ENCODE measurements at places on chromosomes 2 and 18. TPM values are rescaled to one million over a fixed set of nuclear protein-coding genes. Genes with fewer than 3 reads are reported as not detected.

The EPB41L3 gene
- 58.1 TPM for total RNA-seq

The PLCD4 gene
- 1.4 TPM for total RNA-seq

The KLHL14 gene
- total RNA-seq = 0.81 TPM

DNA sequence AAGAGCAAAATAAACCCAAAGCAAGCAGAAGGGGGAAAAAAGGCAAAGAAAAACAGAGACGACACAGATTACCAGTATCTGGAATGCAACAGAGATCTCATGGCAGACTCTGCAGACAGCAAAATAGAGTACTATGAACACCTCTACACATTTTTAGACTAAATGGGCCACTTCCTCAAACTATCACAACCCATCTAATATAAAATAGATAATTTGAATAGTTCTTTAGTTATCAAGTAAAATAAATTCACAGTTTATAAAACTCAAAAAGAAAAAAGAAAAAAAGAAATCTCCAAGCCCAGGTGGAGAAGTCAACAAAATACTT lies 16.6 kb downstream of the SESTD1 start:
- DNase-seq = no peak
- H3K36me3 ChIP-seq = peaks cover 28% of the 10 kb centered on the region
- no peaks in the 10 kb centered on the region for H3K27me3 ChIP-seq

- H3K27me3 ChIP-seq = no peaks in the 10 kb centered on the region
- H3K36me3 ChIP-seq = peaks cover 19% of the 10 kb centered on the region
- no peak overlapping the region for H3K27ac ChIP-seq
- DNase-seq = no peak
Observed at GRCh38 chr2:223853425-223853837, 16.0 kb upstream of the AP1S3 start.

The RASGRP3 gene
- 0.94 TPM for total RNA-seq

- H3K4me1 ChIP-seq = peaks cover 17% of the 10 kb centered on the region
- H3K4me3 ChIP-seq = peak overlapping the region; percentile 62
- H3K36me3 ChIP-seq = no peaks in the 10 kb centered on the region
- H3K27me3 ChIP-seq = no peaks in the 10 kb centered on the region
Observed at GRCh38 chr2:98769784-98770183, 38.9 kb upstream of the MGAT4A start.

DNA sequence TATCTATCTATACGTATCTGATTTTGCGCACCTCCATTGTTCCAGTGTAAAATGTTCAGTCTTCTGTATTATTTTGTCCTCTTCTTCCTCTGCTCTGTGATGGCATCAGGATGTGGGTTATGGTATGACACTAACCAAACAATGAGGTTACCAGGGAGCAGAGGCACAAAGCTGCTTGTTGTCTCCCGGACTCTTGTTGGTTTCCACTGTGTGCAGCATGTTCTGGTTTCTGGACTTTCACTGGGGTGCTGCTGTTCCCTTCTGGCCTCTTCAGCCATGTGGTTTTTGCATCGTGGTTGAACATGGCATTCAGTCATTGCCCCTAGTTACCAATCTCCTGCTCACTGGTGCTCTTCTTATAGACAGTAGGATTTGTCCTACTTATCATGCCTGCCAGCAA lies 665.9 kb downstream of the CBLN2 start:
- H3K27ac ChIP-seq = no peak overlapping the region
- no peak overlapping the region for H3K4me3 ChIP-seq
- no peaks in the 10 kb centered on the region for H3K36me3 ChIP-seq
- H3K4me1 ChIP-seq = no peaks in the 10 kb centered on the region

DNA sequence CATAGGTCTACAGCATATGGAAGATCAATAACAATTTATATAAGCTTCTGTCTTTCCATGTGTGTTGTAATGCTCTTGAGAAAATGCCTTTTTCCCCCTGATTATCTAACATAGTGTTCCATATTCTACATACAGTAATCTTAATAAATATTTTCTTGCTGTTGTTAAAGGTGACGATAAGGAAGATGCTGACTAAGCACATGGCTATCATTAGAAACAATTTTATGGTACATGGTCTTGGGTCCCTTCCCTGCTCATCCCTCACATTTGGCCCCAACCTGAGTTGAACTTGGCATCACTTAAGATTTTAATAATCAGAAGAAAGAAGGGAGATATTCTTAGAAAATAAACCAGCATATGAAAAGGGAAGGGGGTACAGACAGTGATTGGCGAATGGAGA lies 382.1 kb upstream of the CDH20 start:
- no peaks in the 10 kb centered on the region for H3K36me3 ChIP-seq
- no peak for DNase-seq
- no peaks in the 10 kb centered on the region for H3K4me1 ChIP-seq
- H3K27me3 ChIP-seq = no peaks in the 10 kb centered on the region
- H3K4me3 ChIP-seq = no peak overlapping the region

The PLGLB2 gene
- total RNA-seq = 3.4 TPM

DNA sequence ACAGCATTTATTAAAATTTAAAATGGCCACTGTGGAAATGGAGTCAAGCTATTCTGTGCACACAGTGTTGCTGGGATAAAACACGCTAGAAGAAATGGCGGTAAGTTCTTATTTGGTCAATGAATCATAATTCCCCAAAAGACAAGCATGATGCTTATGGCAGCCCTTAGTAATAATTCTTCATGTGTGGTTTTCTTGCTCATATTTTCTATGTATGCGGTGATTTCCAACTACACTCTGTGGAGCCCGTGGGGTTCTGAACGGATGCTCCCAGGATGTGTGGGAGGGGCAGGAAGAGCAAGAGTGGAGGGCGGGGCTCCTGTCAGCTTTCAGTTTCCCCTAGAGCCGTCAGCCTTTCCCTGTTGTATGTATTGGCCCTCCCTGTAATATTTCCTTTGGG lies 91.7 kb upstream of the RMDN2 start:
- no peak for DNase-seq
- no peaks in the 10 kb centered on the region for H3K36me3 ChIP-seq
- peaks cover 4% of the 10 kb centered on the region for H3K27me3 ChIP-seq
- H3K4me1 ChIP-seq = peaks cover 30% of the 10 kb centered on the region
- no peak overlapping the region for H3K27ac ChIP-seq
